ENCODE measurements at places on chromosomes 12 and 14.

- DNase-seq: no peak
These were observed 6.3 kb upstream of the LTBP2 start for GRCh38 chr14:74618078-74618952.

- no peak for DNase-seq
These were observed 76.9 kb upstream of the HIF1A start for GRCh38 chr14:61618448-61618847.

GRCh38 chr14:38731962-38732361 is 371.1 kb downstream of the SEC23A start:
- no peak for DNase-seq

GRCh38 chr14:95774265-95775160 is 60.6 kb upstream of the TCL1A start:
- peak; percentile 66 for DNase-seq

DNA sequence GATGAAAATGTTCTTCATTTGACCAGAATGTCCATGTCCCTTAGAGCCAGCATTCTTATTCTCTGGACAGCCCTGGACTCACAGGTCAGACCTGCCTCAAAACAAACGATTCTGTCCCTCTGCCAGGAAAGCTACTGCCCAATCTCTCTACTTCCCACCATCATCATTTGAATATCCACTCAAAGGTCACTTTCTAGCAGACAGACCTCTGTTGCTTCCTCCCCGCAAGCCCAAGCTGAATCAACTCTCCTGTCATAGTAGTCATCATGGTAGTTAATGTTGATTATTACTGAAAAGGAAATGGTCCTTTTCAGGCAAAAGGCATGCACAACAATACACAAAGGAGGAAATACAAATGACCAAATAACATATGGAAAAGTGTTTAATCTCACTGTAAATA is 39.6 kb upstream of the CPM start:
- DNase-seq: no peak

DNA sequence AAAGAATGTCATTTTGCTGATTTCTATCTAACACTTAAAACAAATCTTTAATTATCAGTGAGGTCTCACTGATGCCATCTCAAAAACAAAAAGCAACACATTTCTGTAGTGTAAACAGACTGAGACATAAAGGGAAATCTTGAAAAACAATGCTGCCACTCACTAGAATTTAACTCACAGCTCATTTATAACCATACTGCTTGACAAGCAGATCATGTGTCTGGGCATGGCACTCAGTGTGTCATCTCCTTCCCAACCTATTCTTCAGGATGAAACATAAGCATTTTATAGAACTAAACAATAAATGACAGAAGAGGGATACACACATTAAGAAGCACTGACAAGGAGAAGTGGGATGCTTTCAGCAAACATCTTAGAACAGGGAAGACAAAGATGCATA is 22.4 kb downstream of the ATF7 start:
- no peak for DNase-seq

- DNase-seq: no peak
These were observed 1.4 kb upstream of the CDCA4 start for GRCh38 chr14:105022276-105022670.

DNA sequence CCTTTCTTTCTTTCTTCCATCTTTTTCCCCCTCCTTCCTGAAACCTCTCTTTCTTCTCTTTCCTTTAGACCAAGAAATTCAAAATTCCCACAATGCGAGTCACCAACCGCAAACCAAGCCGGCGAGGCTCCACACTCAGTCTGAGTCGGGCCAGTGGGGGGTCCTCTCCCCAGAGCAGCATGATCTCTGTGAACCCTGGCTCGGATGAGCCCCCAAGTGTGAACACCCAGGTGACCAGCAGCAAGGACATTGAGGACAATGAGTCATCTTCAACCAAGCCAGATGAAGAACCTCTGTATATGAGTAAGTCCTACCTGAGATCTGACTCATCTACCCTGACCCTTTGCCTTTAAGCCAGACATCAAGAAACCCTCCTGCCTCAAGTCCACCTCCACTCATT is 88.6 kb upstream of the TMEM233 start:
- DNase-seq: no peak

DNA sequence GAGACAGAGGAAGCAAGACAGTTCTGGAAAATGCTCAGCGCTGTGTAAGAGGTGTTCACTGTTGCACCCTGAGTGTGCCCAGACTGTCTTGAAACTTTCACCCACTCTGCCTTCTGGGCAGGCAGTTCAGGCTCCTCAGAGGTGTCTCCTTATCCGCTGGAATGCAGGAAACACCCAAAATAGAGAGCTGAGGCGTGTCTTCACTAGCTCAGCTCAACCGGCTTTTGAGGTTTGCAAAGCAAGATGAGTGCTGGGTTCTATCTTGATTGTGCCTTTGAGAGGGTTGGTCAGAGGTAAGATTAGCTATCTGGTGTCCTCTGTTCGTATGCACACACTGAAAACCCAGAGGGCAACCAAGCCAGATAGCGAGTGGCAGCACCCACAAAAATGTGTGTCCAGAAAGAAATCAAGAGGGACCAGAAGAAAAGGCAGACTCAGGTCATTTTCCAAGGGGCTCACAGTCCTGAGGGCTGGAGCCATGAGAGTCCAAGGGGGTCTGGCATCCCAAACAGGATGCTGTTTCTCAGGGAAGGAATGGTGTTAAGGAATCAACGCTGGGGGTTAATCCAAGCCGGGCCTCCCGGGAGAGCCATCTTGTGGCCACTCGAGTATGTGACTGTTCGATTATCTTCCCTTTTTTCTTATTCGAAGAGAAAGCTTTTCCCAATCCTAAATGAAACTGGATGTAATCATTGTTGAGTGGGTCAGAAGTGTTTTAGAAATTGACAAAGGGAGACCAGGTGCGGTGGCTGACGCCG is 47.1 kb downstream of the TBX3 start:
- DNase-seq: no peak

DNA sequence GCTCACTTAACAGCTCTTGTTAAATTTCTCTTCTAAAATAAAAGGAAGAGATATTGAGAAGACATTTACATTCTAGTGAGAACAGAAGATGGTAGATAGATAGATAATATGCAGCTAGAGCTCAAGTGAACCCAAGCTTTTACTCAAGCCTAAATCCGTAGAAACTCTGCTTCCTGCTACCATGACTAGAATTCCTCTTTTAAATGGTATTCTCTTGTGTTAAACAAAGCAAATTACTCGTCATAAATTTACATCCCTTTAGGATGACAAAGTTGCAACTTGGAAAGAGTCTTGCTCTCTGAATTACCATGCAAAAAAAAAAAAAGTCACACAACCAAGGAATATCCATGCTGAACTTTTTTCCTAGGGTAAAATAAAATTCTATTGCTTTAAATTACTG is 160.7 kb upstream of the LRFN5 start:
- no peak for DNase-seq

DNA sequence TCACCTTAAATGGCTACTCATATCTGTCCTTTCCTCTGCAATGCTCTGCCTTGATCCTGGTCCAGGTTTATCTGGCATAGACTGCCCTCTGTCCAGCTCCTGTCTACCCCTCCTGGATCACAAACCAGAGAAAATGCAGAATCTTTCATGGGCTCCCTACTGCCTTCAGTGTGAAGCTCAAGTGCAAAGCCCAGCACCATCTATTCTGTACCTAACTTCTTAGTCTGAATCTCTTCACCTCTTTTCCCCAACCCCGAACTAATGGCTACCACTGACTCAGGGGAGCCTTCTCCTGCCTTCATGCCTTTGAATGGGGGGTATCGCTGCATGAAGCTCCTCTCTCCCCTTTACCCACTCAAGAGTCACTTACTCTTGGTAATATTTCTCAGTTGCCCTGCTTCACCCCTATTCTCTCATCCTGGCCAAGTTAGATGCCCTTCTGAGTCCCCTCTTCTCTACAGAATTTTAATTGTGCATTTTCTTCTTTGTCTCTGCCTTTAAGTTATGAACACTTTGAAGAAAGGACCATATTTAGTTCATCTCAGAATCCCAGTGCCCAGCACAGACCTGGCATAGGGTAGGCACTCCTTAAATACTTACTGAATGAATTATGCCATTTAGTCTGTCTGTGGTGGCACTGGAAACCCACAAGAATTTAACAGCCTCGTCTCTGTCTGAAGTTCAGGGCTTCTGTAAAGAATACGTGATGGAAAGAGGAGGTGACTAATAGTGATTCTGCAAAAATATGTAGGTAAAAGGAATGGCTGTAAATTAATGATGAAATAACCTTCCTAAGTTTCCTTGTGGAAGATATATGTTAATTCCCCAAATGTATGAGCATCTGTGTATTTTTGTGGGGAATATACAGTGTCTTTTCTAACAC is 191.3 kb upstream of the AMIGO2 start:
- DNase-seq: no peak

DNA sequence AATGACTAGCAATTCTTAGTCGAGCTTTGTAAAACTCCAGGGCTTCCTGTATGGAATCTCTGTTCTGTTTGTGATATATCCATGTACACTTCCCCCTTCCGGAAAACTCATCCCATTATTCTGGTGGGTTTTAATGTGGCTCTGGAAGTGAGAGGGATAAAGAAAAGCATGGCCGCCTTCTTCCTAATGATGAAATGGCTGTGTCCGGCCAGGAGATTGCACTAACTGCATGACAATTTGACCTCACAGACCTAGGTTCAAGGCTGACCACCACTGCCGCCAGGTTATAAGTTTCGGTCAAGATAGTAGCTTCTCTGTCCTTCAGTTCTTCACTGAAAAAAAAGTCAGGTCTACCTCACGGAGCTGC is 41.0 kb upstream of the NPAS3 start:
- DNase-seq: no peak

DNA sequence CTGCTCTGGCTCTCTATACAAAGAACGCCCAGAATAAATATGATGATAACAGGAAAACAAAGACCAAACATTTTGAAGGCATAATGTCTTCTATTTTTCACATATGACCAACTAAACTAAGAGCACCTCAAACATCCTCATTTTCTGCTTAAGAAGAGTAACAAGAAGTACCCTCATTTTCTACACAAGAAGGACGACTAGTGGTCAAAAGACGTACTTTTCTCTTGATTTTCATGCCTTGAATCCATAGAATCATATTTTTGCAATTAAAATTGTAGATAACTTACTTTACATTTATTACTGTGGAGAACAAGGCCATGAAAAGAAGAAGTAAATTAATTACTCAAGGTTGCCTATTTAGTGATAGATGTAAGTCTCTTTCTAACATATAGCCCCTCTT is 358.6 kb downstream of the DUSP6 start:
- DNase-seq: no peak

DNA sequence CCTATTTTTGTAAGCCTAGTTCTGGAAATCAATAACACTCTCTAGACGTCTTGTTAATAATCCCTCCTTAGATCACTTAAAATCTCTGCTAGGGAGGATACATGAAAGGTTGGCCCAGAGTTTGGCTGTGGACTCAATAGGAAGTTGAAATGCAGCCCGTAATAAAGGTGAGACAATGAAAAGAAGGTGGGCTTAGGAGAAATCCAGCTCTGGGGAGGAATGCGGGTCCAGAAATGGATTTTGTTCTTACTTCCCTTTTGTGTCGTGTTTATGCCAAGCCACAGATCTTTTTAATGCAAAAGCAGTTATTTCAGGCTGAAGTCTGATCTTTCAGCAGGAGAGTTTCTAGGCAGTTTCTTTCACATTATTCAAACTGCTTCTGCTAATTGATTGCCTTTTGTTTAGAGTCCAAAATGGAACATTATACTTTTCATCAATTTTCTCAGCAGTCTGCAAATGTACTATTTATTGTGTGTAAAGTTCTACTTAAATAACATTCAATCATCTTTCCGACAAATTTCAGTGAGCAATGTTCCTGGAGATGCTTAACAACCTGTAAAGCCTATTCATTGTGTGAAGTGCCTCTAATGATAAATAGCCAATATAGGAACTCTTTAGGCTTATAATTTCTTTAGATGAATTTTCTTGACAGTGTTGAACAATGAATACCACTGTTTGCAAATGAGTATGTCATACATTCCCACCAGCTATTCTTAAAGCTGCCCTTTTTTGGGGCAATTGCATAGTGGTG is 252.9 kb upstream of the KRR1 start:
- no peak for DNase-seq

DNA sequence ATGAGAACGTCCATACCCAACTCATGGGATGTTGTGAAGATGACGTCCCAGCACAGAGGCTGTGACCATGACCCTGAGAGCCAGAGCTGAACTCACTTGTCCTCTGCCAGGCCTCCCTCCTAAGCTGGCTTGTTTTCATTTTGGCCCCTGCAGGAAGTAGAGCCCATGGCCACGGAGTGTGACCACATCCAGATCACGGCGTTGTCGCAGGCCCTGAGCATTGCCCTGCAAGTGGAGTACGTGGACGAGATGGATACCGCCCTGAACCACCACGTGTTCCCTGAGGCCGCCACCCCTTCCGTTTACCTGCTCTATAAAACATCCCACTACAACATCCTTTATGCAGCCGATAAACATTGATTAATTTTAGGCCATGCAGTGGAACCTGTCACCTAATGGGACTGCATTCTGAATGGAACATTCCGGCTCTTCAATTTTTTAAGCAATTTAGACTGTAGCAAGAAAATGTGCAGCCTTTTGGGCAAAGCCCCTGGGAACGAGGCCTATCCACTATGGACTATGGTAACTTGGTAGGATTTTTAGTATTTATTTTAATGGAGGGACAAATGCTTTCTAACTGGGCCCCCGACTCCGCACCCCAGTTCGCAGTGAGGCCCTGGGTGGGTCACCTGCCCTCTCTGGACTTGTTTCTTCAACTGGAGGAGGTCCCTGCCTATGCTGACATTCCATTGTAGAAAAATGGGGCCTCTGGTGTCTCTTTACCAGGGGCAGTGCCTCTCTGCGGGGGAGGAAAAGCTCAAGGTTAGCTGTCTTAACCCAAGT is 19.6 kb downstream of the OTUB2 start:
- DNase-seq: no peak

DNA sequence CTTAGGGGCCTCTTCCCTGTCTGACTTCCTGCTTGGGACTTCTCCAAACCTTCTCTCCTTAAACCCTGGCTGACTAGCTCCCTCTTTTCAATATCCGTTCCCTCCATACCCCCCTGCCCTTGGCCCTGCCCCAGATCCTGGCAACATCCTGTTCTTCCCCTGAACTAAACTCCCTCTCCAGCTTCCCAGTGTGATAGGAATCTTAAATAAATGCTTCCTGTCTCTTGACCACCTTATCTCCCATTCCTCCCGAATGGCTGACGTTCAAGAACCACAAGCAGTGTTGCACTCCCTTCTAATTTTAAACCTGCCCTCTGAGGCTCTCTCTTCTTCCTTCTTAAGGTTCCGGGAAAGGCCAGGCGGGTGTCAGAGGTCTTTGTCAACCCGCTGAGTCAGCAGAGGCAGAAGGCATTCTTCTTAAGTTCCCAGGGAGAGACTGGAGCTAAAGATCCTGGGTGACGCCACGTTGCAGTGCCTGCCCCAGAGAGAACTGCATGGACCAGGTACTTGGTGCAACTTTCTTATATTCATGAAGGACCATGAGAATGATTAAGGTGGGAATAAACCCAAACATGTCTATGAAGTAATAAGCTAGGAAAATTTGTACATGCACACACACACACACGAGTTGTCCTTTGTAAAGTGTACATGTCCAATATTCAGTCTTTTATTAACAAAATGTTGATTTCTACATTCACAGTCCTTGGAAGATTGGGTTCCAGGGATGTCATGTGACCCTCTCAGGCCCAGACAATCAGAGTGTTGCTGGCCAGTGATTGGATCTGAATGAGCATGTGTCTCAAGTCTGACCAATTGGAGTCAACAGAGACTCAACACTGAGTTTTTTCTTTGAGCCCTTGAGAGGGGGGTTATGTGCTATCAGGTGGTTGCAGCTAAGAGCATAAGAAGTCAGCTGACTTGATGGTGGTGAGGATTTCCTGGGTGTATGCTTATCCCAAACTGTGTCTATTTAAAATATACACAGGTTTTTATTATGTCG is 420.2 kb upstream of the TBX3 start:
- DNase-seq: no peak

- DNase-seq: no peak
These were observed 166.7 kb downstream of the ITPR2 start for GRCh38 chr12:26666286-26666685.

- DNase-seq: peak; percentile 73
These were observed at the start of gene KCNK13 for GRCh38 chr14:90061685-90062126. KCNK13 (plus strand) TSS chr14:90061994; CDS start chr14:90062206, 212 bp downstream.
